Calu3 (cell line): ENCODE measurements at places on chromosomes 12 and 14.

- DNase-seq: no peak
Observed at GRCh38 chr14:63155511-63156185, 48.6 kb upstream of the RHOJ start.

- DNase-seq: no peak
Observed at GRCh38 chr12:13223179-13223804, 26.8 kb downstream of the EMP1 start.

DNA sequence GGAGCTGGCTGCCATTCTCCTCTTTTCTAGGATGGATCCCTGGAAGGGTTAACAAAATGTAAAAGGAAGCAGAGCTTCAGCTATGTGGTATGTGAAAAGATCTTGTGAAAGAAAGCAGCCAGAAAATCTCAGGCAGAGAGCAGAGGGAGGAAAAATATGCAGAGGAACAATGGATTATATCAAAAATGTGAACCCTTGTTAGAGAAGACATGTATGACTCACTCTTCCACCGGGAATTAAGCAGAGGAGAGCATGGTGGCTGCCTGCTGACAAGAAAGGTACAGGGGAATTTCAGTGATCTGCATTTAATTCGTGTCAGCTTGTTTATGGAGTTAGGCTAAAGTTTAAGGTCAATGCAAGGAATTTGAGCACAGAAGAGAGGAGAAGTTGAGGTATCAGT, 46.3 kb downstream of the KCNA1 start:
- DNase-seq: no peak

DNA sequence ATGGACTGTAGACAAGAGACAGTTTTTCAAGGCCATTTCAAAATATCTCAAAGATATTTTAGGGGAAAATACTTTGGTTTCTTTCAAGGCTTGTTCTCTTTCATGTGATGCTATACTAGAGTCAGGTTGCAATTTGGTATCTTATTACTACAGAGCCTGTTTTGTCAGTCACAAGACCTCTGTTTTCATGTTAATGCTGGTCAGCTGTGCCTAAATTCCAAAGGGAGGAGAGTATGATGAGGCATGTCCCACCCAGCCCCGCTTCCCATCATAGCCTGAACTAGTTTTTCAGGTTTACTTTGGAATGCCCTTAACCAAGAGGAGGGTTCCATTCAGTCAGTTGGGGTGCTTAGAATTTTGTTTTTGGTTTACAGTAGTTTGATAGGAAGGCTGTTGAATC, 52.6 kb downstream of the GPHB5 start:
- DNase-seq: no peak

DNA sequence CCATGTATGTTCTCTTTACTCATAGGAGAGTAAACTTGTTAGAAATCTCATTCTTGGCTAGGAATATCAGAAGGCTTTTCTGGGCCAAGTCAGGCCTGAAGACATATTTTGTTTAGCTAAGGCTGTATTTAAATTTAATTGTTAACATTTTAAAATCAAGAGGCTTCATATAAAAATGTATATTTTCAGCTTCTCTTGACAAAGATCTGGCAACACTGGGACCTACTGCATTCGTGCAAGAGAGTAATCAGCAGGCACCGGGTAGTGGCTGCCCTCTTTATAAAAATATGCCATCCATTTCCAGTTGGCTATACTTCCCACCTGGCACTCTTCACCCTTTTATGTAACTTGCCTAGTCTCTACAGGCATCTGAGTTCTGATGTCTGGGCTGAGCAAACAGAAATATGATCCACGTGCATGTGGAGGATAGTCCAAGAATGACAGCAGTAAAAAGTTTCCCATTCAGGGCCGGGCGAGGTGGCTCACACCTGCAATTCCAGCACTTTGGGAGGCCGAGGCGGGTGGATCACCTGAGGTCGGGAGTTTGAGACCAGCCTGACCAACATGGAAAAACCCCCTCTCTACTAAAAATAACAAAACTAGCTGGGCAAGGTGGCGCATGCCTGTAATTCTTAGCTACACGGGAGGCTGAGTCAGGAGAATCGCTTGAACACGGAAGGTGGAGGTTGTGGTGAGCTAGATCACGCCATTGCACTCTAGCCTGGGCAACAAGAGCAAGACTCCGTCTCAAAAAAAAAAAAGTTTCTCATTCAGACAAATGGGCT, 2.0 kb upstream of the SOS2 start:
- no peak for DNase-seq

- DNase-seq: no peak
Observed at GRCh38 chr12:10098791-10099190, at the start of gene CLEC1A. CLEC1A (minus strand) TSS chr12:10098985; CDS start chr12:10098922, 63 bp downstream.

DNA sequence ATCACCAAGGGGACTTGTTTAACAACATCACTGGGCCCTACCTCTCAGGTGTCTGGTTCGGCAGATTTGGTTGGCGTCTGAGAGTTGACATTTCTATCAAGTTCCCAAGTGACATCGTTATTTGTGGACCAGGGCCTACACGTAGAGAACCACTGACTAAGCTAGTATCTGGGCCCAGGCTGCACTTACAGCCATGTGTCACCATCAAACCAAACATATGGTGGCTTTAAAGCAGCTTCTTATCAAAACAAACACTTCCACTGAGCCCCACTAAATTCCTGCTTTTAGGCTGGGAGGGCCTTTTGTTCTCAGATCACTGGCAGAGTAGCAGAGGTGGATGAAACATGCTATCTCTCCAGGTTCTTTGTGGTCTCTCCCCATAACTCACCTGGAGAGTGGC, 220.5 kb downstream of the PELI2 start:
- DNase-seq: no peak

DNA sequence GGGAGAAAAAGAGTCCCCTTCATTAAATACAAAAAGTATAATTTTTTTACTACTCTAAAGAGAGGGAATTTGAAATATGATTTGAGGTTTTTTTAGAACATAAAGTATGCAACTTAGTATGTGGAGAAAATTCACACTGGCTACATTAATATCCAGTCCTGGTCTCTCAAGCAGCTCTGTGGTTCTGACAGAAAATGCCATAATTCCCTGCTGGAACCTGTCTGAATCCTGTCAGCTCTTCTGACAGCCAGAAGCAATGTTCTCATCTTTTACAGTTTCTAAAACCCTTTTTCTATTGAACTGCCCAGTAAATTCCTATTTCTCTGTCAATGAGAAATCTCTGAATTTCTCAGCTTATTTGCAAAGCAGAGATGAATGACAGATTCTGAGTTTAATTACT, 13.4 kb upstream of the NOVA1 start:
- DNase-seq: no peak

DNA sequence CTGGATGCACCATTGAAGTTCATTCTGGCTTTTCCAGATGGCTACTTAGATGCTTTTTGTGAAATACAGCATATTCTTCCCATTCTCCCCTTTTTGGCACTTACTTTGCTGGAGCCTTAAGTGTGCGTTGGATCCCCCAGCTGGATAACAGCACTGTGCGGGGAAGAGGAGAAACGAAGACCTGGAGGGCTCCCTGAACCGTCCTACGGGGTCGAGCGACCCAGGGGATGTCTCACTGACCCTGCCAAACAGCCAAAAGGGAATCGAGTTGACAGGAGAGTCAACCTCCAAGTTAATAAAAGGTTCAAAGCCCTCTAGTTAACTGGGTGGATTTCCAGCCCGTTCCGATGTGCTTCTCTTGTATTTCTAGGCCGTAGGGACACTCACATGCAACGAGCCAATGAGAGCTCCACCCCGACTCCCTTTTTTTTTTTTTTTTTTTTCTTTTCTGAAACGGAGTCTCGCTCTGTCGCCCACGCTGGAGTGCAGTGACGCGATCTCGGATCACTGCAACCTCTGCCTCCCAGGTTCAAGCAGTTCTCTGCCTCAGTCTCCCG, 1.0 kb upstream of the CAMKK2 start:
- DNase-seq: no peak

- no peak for DNase-seq
Observed at GRCh38 chr14:93960108-93960475, 16.3 kb downstream of the ASB2 start.

GRCh38 chr14:100725587-100726387, 905 bp upstream of the DLK1 start:
- DNase-seq: no peak

DNA sequence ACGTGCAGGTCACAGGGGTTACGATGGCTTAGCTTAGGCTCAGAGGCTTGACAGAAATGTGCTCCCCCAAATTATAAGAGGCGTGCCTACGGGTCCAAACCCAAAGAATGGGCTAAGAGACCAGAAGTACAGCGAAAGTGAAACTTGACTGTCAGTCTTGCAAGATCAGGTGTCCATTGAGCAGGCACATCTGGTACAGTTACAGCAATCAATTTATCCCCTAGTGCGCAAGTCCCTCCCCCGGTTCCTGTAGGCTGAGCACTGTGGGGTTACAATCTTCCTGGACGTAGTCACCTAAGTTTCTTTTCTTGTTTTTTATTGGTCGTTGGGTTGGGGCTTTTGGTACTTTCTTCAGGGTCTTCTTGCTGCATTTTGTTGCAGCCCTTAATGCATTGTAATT, 134.2 kb downstream of the UNC79 start:
- DNase-seq: no peak

DNA sequence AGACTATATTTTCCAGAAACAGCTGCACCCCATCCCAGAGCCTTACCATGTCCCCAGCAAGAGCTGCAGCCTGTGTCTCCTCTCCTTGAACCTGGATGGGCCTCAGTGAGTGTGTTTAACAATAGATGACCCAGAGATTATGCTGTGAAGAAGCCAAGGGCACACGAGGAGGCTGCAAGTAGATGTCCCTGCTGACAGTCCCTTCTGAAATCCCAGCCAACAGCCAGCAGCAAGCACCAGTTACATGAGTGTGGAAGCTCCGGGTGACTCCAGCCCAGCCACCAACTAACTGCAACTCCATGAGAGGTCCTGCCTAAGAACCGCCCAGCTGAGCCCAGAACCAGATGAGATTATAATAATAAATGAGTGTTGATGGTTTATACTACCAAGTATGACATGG, 191.7 kb downstream of the BCL11B start:
- no peak for DNase-seq

DNA sequence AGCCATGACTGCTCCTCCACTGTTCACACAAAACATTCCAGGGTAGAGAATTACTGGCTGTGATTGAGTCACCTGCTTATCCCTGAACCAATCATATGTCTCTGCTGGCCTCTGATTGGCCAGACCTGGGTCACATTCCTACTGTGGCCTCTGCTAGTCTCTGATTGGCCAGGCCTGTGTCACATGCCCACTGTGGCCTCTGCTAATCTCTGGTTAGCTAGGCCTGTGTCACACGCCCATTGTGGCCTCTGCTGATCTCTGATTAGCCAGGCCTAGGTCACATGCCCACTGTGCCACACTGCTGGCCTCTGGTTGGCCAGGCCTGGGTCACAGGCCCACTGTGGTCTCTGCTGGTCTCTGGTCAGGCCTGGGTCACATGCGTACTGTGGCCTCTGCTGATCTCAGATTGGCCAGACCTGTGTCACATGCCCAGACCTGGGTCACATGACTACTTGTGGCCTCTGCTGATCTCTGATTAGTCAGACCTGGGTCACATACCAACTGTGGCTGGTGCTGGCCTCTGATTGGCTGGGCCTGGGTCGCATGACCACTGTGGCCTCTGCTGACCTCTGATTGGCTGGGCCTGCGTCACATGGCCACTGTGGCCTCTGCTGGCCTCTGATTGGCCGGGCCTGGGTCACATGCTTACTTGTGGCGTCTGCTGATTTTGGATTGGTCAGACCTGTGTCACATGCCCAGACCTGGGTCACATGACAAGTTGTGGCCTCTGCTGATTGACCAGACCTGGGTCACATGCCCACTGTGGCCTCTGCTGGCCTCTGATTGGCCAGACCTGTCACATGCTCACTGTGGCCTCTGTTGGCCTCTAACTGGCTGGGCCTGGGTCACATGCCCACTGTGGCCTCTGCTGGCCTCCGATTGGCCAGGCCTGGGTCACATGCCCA, 251.6 kb downstream of the SLC15A4 start:
- DNase-seq: no peak

- DNase-seq: no peak
Observed at GRCh38 chr14:103423050-103423461, 37.8 kb downstream of the MARK3 start.

DNA sequence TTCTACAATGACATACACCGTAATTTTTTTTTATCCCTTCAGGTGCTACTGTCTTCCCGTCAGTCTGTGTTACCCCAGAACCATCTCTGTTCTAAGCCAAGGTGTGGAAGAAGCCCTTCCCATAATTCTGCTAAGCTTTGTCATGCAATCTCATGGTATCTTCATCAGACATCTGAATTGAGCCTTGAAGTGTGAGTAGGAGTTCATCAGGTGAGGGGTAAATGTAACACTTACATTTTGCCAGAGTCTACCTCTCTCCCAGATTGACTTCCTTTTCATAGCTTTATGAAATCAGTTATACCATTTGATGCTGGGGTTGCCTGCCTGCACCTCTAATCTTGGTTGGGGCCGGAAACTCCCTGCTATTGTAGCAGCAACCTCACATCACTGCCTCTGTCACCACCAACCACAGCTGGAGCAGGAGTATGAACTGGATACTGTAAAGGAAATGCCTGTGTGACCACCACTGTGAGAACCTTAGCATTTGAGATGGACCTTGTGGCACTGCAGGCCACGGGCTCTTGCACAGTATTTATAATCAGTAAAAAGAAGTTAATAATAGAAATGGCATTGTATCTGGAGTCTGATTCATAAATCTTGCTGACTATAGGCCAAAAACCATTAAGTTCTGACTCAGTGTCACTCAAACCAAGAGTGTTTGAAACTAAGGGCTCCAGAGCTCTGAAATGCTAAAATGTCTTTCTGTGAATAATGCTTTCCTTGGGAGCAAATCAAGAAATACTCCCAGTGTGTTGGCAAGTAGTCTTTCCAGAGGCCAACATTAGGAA, 58.7 kb upstream of the STK38L start:
- no peak for DNase-seq
